ENCODE measurements at places on chromosomes 3 and 15. TPM values are rescaled to one million over a fixed set of nuclear protein-coding genes. Genes with fewer than 3 reads are reported as not detected.

Gene PML
- total RNA-seq, result 72.6 TPM

Gene ACSBG1
- not detected for total RNA-seq

Gene PXK
- total RNA-seq, result 35.2 TPM

- no peak for DNase-seq
Observed at GRCh38 chr3:64352639-64352992, 127.3 kb upstream of the PRICKLE2 start.

DNA sequence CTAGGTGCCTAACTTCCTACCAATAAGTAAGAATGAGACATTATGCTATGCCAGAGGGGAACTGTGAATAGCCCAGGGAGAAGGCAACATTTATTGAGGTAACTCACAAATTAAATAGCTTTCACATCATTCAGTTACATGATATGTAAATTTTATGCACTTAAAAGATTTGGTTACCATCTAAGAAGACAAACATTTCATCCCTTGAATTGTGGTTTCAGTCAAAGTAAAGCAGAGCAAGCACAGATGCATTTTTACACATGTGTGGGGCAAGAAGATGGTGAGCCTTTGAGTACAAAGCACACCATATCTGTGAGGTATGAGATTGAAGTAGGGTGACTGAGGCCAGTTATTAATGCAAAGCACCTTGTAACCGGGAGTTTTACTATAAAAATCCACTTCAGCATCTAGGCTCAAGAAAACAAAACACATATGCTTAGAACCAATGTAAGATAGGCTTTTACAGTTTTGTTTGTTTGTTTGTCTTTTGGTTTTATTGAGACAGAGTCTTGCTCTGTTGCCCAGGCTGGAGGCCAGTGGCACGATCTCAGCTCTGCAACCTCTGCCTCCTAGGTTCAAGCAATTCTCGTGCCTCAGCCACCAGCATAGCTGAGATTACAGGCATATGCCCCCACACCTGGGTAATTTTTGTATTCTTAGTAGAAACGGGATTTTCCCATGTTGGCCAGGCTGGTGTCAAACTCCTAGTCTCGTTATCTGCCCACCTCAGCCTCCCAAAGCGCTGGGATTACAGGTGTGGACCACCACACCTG is 3.5 kb downstream of the PLSCR2 start:
- no peak for DNase-seq

- no peak for DNase-seq
Observed at GRCh38 chr15:72318408-72318942, 1.5 kb downstream of the CELF6 start.

Gene WDR93
- total RNA-seq, result not detected

Gene LMAN1L
- 0.25 TPM for total RNA-seq

- no peak for DNase-seq
Observed at GRCh38 chr3:72444656-72445223, 403.5 kb downstream of the SHQ1 start.

DNA sequence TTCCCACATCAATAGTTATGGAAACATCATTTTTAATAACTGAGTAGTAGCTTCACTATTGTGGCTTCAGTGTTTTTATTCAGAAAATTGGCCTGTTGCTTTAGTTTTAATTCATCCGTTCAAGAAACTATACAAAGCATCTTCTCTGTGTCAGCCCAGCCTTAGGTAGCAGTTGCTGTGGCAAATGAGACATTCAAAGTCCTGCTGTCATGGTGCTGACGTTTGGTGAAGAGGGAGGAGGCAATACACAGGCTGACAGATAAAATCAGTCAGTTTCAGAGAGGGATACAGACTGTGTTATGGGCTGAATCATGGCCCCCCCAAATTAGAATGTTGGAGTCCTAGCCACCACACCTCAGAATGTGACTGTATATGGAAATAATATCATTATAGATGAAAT is 56.5 kb downstream of the SLC7A14 start:
- no peak for DNase-seq

DNA sequence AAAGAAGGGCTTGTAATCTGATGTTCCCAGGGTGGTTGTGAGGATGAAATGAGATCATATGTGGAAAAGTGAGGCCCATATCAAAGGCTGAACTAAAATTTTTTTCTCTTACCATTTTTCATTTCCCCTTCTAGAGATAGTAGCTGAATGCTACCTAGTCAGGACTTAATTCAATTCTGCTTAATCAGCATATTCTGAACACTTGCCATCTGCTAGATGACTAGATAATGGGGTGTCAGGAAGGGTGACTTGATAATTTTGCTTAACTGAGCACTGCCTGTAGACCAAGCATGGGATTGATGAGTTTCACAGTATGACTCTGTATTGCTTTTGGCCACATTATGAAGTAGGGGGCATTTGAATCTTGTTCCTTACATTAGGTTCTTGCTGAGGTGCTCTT is 136.2 kb downstream of the CHST2 start:
- DNase-seq, result no peak

Gene COL6A5
- total RNA-seq, result not detected

DNA sequence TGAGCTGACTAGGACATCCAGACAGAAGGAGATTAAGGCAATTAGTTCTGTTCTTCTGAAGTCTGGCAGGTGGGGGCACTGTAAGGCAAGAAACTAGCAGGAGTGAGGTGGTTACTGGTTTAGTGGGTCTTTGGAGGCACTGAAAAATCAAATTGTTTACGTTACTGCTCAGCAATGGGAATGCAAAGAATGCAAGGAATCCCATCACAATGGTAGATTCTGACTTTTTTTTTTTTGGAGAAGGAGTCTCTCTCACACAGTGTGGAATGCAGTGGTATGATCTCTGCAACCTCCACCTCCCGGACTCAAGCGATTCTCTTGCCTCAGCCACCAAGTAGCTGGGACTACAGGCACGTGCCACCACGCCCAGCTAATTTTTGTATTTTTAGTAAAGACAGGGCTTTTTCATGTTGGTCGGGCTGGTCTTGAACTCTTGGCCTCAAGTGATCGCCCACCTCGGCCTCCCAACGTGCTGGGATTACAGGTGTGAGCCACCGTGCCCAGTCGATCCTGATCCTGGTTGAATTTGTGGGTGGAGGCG is 16.4 kb downstream of the FAM107A start:
- peak; percentile 12 for DNase-seq

Gene EAF2
- total RNA-seq, result 12.9 TPM

Gene ETV5
- total RNA-seq, result 1.4 TPM

GRCh38 chr3:99869621-99870020 is 52.0 kb downstream of the CMSS1 start:
- DNase-seq, result no peak

- peak; percentile 64 for DNase-seq
Observed at GRCh38 chr3:38039899-38040261, 872 bp downstream of the DLEC1 start.

DNA sequence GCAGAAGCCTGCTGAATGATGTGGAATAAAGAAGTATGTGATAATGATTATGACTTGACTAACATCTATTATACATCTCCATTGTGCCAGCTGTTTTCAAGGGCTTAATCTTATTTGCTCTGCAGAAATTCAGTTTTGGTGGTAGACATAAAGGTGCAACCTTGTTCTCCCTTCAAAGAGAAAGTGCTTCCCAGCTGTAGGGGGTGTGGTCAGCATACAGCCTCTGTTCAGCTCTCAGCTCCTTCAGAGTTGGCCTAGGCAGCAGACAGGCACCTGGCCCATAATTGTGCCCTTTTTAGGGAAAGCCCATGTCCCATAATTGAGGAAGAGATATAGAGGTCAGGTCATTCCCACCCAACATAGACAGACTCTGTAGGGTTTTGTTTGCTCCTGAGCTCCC is 104.3 kb upstream of the EOMES start:
- no peak for DNase-seq

- peak; percentile 67 for DNase-seq
Observed at GRCh38 chr3:169966951-169967915, 626 bp downstream of the SEC62 start.

Gene STOML1
- total RNA-seq, result 7.1 TPM

- no peak for DNase-seq
Observed at GRCh38 chr3:40691452-40691861, 166.7 kb downstream of the ZNF621 start.

- peak; percentile 71 for DNase-seq
Observed at GRCh38 chr3:185983495-185984141, 45.8 kb upstream of the TRA2B start.

Gene PPP4R2
- 75.1 TPM for total RNA-seq

DNA sequence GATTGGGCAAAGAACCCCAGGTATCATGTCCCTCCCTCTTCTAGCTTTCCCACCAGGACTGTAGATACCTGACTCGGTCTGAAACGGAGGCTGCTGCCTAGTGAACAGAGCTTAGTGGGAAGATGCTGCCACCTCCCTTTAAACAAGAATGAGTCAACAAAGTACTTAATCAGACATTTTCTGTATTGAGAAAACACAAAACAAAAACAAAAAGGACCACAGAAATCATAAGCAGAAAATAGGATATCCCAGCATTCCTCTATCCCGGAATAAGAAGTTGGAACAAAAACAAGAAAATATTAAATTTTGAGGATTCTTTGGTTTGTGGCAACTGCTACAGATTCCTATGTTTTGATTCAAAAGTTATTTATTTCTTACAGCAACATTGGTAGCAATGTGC is 51.7 kb upstream of the COL8A1 start:
- DNase-seq, result no peak

GRCh38 chr3:78986416-78987101 is 781.2 kb downstream of the ROBO1 start:
- no peak for DNase-seq

DNA sequence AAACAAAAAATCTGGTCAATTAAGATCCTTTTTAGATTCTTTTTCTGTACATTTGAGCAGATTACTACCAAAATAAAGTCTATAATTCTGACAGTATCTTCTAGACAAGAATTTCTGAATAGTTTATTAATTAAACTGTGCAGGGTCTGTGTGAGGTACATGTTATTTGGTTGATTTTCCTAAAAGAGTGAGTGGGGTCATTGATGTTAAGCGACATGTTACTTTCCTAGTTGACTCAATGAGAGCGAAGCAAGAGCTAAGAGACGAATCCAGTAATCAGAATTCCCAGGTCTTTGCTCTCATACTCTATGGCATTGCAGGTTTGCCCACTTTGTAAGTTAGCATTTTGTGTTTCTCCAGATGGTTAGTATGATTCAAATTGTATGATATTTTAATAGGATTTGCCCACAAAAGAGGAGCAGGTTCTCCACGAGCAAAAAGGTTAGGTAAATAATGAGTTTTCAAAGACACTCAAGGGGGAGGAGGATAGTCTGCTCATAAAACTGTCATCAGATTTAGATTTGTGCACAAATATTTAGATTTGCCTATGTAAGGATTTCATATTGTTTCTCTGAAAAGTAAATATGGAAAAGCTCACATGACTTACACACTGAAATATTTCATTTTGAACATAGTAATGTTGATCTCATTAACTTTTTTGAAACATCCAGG is 217.2 kb upstream of the CGNL1 start:
- no peak for DNase-seq

- peak; percentile 38 for DNase-seq
Observed at GRCh38 chr3:42653560-42654330, at the start of gene ZBTB47. ZBTB47 (plus strand) TSS chr3:42653697; CDS start chr3:42658356, 4,659 bp downstream.

GRCh38 chr3:132542577-132542976 is 54.5 kb upstream of the ACKR4 start:
- DNase-seq, result no peak

DNA sequence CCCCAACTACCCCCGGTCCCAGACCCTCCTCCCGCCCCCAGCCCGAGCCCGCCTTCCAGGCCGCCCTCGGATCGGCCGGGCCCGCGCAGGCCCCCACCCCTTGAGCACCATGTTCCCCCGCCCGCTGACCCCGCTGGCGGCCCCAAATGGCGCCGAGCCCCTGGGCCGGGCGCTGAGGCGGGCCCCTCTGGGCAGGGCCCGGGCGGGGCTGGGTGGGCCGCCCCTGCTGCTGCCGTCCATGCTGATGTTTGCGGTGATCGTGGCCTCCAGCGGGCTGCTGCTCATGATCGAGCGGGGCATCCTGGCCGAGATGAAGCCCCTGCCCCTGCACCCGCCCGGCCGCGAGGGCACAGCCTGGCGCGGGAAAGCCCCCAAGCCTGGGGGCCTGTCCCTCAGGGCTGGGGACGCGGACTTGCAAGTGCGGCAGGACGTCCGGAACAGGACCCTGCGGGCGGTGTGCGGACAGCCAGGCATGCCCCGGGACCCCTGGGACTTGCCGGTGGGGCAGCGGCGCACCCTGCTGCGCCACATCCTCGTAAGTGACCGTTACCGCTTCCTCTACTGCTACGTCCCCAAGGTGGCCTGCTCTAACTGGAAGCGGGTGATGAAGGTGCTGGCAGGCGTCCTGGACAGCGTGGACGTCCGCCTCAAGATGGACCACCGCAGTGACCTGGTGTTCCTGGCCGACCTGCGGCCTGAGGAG is 472 bp downstream of the CHST14 start:
- peak; percentile 42 for DNase-seq

- DNase-seq, result peak; percentile 69
Observed at GRCh38 chr15:74320352-74321247, 46.8 kb downstream of the CYP11A1 start.

Gene CSPG5
- total RNA-seq, result 0.97 TPM
